Smooth muscle cell of the pulmonary artery (primary cell): ENCODE measurements at places on chromosomes 5 and 9. TPM values are rescaled to one million over a fixed set of nuclear protein-coding genes. Genes with fewer than 3 reads are reported as not detected.

The ACOT12 gene
- total RNA-seq, result 0.07 and 1.1 TPM in 2 replicates

The IFNK gene
- not detected in 2 replicates for total RNA-seq

The GARIN3 gene
- total RNA-seq, result not detected in 2 replicates

The ADGRD2 gene
- total RNA-seq, result not detected in 2 replicates

The BAAT gene
- total RNA-seq, result 0.07 TPM in 1 of 2 replicates, not detected in the other

The LHX3 gene
- not detected in 2 replicates for total RNA-seq

The PCDHB8 gene
- total RNA-seq, result 0.26 and 1.3 TPM in 2 replicates

The BASP1 gene
- 89.6 and 109 TPM in 2 replicates for total RNA-seq

The MPDZ gene
- 82.4 and 83.3 TPM in 2 replicates for total RNA-seq
